NCI-H1436 (cell line): ENCODE measurements at places on chromosomes 16 and 17.

- no peak for DNase-seq
Measured at GRCh38 chr16:67091906-67092566, 17.7 kb upstream of the PHAF1 start.

DNA sequence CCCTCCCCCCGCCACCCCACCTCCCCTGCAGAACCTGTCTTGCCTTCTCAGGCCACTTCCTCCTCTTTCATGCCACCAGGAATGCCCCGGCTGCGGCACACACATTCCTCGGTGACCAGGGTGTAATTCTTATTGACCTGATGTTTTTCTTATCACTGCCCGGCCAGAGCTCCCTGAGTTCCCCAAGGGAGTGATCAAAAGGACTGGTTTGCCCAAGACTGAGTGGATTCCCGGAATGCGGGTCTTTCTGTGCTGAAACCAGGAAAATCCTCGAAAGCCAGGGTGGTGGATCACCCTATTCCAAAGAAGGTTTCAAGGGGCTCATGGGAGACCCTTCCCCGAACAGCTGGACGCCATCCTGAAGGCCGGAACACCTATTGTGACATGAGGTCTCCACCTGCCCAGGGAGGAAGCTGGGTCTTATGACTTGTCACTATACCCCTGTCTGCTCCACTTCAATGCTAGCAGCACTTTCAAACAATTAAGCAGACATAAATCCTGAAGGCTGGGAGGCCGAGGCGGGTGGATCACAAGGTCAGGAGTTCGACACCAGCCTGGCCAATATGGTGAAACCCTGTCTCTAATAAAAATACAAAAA is 53.0 kb upstream of the RPL38 start:
- no peak for DNase-seq

- DNase-seq = no peak
Measured at GRCh38 chr16:82701442-82701955, 74.7 kb downstream of the CDH13 start.

GRCh38 chr16:31488468-31489297 is 5.8 kb downstream of the SLC5A2 start:
- no peak for DNase-seq

- DNase-seq = no peak
Measured at GRCh38 chr17:51231999-51232398, 27.9 kb downstream of the MBTD1 start.

- no peak for DNase-seq
Measured at GRCh38 chr17:20896153-20896649, 146.6 kb downstream of the USP22 start.

DNA sequence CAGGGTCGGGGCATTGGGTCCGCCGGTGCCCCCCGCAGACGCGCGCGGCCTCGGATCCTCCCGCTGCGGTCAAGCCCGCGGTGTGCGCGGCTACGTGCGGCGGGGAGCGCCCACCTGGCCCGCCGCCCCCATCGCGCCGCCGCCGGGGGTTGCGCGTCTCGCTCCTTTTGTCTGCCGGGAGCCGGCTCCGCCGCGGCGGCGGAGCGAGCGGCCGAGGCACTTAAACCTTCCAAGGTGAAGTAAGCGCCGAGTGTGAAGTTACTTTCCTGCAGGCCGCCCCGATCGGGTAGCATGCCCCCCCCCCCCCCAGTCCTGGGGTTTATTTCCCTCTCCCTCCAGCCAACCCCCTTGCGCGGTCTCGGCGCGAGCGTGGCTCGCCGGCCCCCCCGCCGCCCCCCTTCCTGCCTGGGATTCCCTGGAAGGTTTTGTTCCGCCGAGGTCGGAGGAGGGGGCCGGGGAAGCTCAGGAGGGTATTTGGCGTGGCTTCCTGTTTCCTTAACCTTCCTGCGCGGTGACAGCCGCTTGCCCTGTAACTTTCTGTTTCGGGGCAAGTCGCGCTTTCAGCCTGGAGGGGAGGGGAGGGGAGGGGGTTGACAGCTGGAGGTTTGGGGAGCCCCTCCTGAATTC is 56.6 kb upstream of the GSE1 start:
- no peak for DNase-seq

DNA sequence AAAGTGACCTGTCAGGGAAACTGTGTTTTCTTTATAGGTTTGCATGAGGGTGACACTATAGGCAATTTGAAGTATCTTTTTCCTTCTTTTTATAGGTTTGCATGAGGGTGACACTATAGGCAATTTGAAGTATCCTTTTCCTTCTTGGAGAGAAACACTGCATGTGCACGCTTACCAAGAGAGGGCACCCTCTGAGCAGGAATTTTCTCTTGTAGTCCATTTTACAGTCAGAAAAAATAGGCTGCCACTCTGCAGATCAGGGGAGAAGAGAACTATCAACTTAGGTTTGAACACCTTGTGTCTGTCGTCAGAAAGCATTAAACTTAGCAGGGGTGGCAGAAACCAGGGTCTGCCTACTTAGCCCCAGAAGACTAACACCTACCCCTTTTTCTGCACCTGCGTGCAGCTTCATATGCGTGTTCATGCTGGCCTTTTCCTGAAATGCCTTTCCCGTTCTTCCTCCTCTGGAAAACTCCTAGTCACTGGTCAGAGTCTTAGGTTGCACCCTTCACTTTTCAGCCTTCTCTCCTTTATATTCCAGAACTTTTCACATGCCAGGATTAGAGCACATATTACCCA is 16.4 kb upstream of the SMIM36 start:
- no peak for DNase-seq

DNA sequence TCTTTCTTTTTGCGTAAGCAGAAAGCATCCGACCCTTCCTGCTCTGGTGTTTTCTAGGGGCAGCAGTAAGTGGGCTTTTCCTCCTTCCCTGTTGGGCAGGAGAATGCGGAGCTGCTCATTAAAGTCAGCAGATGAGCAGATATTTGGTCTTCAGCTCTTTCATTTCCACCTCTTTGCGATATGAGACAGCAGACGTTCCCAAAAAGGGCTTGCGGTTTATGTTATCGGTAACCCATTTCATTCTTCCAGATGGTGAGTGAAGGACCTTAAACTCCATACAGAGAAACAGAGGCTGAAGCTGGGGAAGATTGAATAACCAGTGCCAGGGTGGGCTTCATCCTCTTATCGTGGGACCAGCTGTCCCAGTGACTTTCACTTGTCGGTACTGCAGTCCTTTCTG is 40.7 kb downstream of the KSR1 start:
- no peak for DNase-seq

- no peak for DNase-seq
Measured at GRCh38 chr16:78686601-78687000, 587.1 kb downstream of the WWOX start.

- peak; percentile 87 for DNase-seq
Measured at GRCh38 chr17:28763804-28764266, 20.0 kb downstream of the TRAF4 start.

- DNase-seq = no peak
Measured at GRCh38 chr16:87800497-87800896, 34.7 kb upstream of the KLHDC4 start.

- no peak for DNase-seq
Measured at GRCh38 chr16:77761204-77761603, 27.2 kb upstream of the VAT1L start.

DNA sequence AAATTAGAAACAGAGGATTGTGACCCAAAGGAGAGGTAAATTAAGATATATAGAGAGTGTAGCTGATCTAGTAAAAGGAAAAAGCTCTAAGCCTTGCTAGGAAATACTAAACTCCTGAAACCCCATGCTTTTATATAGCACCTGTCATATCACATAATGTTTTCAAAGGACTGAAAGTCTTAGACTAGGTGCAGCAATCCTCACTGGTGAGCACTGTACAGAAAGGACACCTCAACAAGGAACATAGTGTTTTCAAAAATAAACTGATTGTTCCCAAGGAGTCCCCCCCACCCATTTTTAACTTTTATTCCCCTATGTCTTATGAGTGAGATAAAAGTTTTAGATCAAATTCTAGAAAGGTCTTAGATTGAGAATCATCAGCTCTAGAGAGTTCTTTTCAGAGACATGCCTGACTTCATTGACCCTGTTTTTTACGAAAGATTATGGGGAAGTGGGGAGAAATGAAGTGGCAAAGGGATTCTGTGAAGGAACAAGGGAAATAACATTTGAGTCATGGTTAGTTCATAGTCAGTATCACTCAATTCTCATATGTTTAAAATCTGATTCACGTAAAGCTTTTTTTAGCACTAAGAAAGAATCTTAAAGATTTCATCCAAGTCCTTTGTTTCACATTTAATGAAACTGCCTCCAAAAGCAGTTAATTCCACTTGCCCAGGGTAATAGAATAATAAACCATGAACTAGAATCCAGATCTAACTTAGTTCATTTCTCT is 166.4 kb downstream of the CYB561 start:
- no peak for DNase-seq

GRCh38 chr16:57377080-57377841 is 5.0 kb downstream of the CX3CL1 start:
- DNase-seq = no peak

DNA sequence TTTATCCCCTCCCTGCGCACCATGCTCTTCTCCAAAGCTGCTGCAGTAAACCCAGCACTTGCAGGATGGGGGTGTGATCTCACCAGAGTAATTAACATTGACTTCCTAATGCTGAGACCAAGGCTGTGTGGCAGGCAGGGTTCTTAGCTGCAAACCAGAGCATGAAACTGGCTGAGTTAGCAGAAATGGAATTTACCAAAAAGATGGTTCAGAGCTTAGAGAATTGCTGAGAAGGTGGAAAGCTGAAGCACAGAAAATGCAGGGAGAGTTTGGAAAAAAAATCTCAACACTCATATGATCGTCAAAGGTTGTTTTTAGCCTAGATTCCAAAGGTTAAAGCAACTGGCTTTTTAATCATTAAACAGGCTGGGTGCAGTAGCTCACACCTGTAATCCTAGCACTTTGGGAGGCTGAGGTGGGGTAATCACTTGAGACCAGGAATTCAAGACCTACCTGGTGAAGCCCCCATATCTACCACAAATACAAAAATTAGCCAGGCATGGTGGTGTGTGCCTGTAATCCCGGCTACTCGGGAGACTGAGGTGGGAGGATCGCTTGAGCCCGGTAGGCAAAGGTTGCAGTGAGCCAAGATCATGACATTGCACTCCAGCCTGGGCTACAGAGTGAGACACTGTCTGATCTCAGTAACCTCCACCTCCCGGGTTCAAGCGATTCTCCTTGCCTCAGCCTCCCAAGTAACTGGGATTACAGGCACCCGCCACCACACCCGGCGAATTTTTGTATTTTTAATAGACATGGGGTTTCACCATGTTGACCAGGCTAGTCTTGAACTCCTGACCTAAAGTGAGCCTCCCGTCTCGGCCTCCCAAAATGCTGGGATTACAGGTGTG is 6.0 kb upstream of the TXNDC11 start:
- DNase-seq = no peak

- peak; percentile 24 for DNase-seq
Measured at GRCh38 chr16:55703003-55704001, 47.5 kb downstream of the SLC6A2 start.

DNA sequence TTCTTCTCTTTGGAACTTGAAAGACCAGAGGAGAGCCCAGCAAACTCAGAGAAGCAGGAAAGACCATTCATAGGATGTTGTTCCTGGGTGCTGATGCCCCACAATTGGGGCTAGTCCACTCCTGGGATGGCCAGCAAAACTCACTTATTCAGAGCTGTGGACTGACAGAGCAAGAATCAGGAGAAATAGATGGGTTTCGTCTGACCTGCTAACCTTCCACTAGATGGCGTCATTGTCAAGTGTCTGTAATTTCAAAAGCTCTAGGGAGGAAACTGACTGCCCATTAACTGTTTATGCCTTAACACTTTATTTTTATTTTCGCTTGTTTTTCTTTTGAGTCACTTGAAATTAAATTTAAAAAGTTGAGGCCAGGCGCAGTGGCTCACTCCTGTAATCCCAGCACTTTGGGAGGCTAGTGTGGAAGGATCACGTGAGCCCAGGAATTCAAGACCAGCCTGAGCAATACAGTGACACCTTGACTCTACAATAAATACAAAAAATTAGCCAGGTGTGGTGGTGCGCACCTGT is 28.7 kb upstream of the MILR1 start:
- peak; percentile 71 for DNase-seq

GRCh38 chr16:49341706-49342105 is 31.9 kb upstream of the C16orf78 start:
- no peak for DNase-seq

GRCh38 chr16:73793260-73793659 is 503.4 kb upstream of the PSMD7 start:
- no peak for DNase-seq

DNA sequence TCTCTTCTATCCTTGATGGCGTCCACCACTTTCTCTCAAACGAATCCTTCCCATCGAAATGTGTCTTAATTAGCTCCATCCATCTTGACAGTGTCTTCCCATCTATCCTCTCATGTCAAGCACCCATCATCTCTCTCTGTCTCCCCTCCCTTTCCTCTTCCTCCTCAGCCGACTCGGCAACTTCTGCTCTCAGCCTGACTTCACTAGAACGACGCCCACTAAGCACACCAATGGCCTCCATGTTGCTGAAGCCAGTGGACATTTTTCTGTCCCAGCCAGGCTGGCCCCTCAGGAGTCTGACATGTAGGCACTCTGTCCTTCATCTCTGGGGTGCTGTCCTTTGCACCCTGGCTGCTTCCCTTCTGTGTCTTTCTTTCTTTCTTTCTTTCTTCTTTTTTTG is 2.5 kb upstream of the SPATA20 start:
- DNase-seq = no peak

DNA sequence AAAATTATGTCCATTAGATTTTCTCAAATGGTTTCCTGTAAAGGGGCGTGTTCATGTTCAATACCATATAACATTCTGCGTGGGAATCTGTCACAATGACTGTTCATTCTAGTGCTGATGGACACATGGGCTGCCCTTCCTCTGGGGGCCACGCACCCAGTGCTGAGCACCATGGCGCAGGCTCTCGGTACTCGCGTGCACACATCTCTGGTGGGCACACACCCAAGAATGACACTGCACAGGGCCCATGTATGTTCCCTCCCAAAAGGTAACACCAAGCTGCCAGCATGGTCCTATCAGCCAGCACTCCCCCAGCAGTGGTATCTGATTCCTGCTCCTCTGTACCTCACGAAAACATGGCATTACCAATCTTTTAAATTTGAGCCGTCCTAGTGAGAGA is 13.7 kb downstream of the B9D1 start:
- DNase-seq = no peak

DNA sequence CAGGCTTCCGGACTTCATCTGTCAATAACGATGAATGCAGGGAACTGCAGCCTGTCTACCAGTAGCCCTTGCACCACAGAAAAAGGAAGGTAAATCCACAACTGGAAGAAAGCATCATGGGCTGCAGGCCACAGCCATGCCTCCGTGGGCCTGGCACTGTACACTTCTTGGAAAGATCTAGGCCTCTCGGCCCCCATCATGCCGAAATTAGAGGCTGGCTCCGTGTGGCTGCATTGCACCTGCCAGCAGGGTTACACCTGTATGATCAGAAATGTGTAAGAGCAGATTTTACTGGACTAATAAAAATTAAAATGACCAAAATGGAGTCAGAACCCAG is 52.2 kb downstream of the SDK2 start:
- DNase-seq = no peak

GRCh38 chr16:716200-716568 is 1.3 kb downstream of the METRN start:
- DNase-seq = no peak

GRCh38 chr16:19431636-19432340 is 14.1 kb downstream of the TMC5 start:
- DNase-seq = no peak

- DNase-seq = no peak
Measured at GRCh38 chr17:28053044-28053670, 10.7 kb downstream of the NLK start.
